ENCODE measurements at places on chromosomes 13 and 19. TPM values are rescaled to one million over a fixed set of nuclear protein-coding genes. Genes with fewer than 3 reads are reported as not detected.
A peak's percentile ranks its signal among the peaks of the same experiment; 100 is the strongest.

Gene TUBB4A
- 4.4 TPM for total RNA-seq

Gene WDR88
- 0.31 TPM for total RNA-seq

Gene PRTN3
- total RNA-seq, result 1.5 TPM

Gene ZNF583
- 6.1 TPM for total RNA-seq

Gene SELENOV
- 0.80 TPM for total RNA-seq

DNA sequence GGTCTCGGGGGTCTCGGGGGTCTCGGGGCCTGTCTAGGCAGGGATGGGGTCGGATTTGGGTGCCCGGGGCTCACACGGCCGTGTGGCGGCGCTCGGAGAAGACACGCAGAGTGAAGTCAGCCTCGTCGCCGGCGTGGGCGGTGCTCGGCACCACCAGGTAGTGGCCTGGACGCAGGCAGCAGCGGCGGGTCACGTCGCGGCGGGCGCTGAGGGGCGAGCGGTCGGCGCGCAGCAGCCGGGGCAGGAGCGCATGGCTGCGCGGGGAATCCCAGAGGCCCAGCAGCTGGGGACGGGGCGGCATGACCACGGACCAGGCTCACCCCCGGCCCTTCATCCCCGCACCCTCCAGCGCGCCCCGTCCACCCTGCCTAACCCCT lies 8.2 kb downstream of the CAPN12 start:
- H3K27me3 ChIP-seq, result no peaks in the 10 kb centered on the region
- H3K27ac ChIP-seq, result no peak overlapping the region
- peaks cover 7% of the 10 kb centered on the region for H3K36me3 ChIP-seq
- H3K4me1 ChIP-seq, result peaks cover 43% of the 10 kb centered on the region

GRCh38 chr19:14375582-14376291 lies 5.5 kb upstream of the ADGRE5 start:
- no peak overlapping the region for H3K4me3 ChIP-seq
- H3K27me3 ChIP-seq, result no peaks in the 10 kb centered on the region
- no peak overlapping the region for H3K27ac ChIP-seq
- H3K36me3 ChIP-seq, result no peaks in the 10 kb centered on the region
- DNase-seq, result no peak

Gene DOCK6
- 19.4 TPM for total RNA-seq

Gene GPATCH1
- total RNA-seq, result 34.7 TPM

- H3K4me3 ChIP-seq, result no peak overlapping the region
- H3K27me3 ChIP-seq, result no peaks in the 10 kb centered on the region
- no peak overlapping the region for H3K27ac ChIP-seq
- H3K4me1 ChIP-seq, result no peaks in the 10 kb centered on the region
Measured at GRCh38 chr13:66612983-66613382, 617.2 kb downstream of the PCDH9 start.

Gene CASP14
- not detected for total RNA-seq

Gene CYP4F3
- total RNA-seq, result 0.10 TPM

Gene ZNF90
- 7.5 TPM for total RNA-seq

DNA sequence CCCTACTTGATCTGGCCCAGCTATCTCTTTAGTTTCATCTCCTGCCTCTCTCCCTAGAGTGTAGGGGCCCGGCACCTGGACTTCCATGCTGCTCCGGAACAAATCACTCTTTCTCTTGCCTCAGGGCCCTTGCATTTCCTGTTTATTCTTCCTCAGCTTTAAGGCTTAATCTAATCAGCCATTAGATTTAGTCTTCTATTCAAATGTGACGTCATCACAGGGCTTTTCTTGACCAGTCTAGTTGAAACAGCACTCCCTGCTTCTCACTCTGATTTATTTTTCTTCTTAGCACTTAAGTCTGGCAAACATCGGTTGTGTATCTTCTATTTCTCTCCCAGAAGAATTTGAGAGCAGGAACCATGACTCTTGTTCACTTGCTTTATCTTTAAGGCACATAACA lies 564.1 kb downstream of the EFNB2 start:
- H3K27ac ChIP-seq, result peak overlapping the region; percentile 59
- no peaks in the 10 kb centered on the region for H3K36me3 ChIP-seq
- no peaks in the 10 kb centered on the region for H3K27me3 ChIP-seq
- H3K4me1 ChIP-seq, result peaks cover 8% of the 10 kb centered on the region
- DNase-seq, result no peak

- no peaks in the 10 kb centered on the region for H3K36me3 ChIP-seq
- H3K4me1 ChIP-seq, result peaks cover 26% of the 10 kb centered on the region
- peak overlapping the region; percentile 87 for H3K27ac ChIP-seq
- DNase-seq, result no peak
Measured at GRCh38 chr13:26971990-26972887, 199.4 kb downstream of the USP12 start.

GRCh38 chr13:62035981-62036380 lies 620.3 kb upstream of the PCDH20 start:
- no peaks in the 10 kb centered on the region for H3K27me3 ChIP-seq
- H3K36me3 ChIP-seq, result no peaks in the 10 kb centered on the region
- no peak overlapping the region for H3K27ac ChIP-seq
- DNase-seq, result no peak
- H3K4me3 ChIP-seq, result no peak overlapping the region

GRCh38 chr19:2294687-2295335 lies 12.8 kb upstream of the PEAK3 start:
- H3K4me1 ChIP-seq, result no peaks in the 10 kb centered on the region
- H3K27me3 ChIP-seq, result no peaks in the 10 kb centered on the region
- DNase-seq, result no peak
- H3K27ac ChIP-seq, result no peak overlapping the region

GRCh38 chr19:40786060-40787037 lies 8.3 kb downstream of the RAB4B start:
- no peak for DNase-seq
- H3K27ac ChIP-seq, result no peak overlapping the region
- H3K4me3 ChIP-seq, result no peak overlapping the region
- no peaks in the 10 kb centered on the region for H3K4me1 ChIP-seq
- H3K27me3 ChIP-seq, result no peaks in the 10 kb centered on the region

Gene SLC25A41
- 0.21 TPM for total RNA-seq

GRCh38 chr19:5036698-5037563 lies 68.0 kb downstream of the KDM4B start:
- no peaks in the 10 kb centered on the region for H3K27me3 ChIP-seq
- no peaks in the 10 kb centered on the region for H3K36me3 ChIP-seq
- DNase-seq, result no peak
- H3K27ac ChIP-seq, result no peak overlapping the region

DNA sequence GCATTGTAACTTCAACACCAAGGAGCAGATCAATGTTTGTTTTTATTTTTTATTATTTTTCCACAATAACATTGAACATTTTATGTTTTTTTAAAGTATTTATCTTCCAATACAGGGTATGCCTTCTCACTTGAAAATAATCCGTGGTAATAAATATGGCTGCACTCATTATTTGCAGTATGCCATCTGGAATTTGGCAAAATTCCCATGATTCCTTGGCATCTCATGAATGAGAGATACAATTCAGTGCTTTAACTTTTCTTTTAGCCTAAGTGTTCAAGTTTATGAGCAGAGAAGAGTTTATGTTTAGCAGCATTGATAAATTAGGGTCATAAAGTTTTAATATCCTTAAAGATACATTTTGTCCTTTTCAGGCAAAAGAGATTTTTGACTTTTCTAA lies 1109.6 kb upstream of the ATXN8OS start:
- no peak for DNase-seq
- H3K4me3 ChIP-seq, result no peak overlapping the region
- no peaks in the 10 kb centered on the region for H3K36me3 ChIP-seq

Gene ZSCAN4
- total RNA-seq, result not detected

Gene KLF1
- 0.10 TPM for total RNA-seq

Gene C13orf42
- total RNA-seq, result not detected

Gene DMPK
- total RNA-seq, result 119 TPM

Gene ZNF20
- 4.9 TPM for total RNA-seq

Gene PALM3
- 0.54 TPM for total RNA-seq

Gene ZNF71
- 6.3 TPM for total RNA-seq

Gene LYPD3
- total RNA-seq, result 0.46 TPM

- H3K4me3 ChIP-seq, result peak within 1 kb of the TSS; percentile 87
- DNase-seq, result no peak
- peaks cover 12% of the 10 kb centered on the region for H3K36me3 ChIP-seq
- 0 out of 2 replicates have a peak, but pooled peaks cover 4% of the 10 kb centered on the region for H3K4me1 ChIP-seq
Measured at GRCh38 chr13:114234645-114235421, at the start of gene CDC16. CDC16 (plus strand) TSS chr13:114234897; CDS start chr13:114235085, 188 bp downstream.

DNA sequence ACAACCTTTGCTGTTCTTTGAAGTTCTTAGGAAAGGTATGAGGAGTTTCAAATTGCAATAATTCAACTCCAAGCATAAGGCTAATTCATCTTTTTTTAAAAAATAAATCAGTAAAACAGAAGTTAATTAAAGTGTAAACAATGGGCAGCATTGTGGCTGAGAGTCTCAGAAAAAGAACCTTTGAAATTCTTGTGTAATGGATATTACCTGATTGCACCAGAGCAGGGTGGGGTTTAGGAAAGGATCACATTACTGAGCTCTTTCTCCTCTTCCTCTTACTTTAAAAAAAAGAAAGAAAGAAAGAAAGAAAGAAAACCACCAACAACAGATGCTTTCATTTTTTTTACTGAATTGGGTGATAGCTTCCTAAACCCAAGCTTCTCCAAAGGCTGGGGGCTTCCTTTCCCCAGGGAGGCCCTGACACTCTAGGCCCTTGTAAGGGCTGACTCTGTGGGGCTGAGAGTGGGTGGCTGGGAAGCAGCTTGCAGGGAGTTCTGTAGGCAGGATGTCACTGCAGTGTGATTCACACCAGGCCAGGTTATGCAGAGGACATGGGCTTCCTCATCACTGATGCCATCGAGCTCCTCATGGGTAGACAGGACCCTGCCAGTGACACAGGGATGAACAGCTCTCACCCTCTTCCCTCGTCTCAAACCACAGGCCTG lies 564.5 kb downstream of the FGF9 start:
- no peaks in the 10 kb centered on the region for H3K4me1 ChIP-seq
- no peak for DNase-seq
- H3K27ac ChIP-seq, result no peak overlapping the region
- H3K36me3 ChIP-seq, result no peaks in the 10 kb centered on the region

DNA sequence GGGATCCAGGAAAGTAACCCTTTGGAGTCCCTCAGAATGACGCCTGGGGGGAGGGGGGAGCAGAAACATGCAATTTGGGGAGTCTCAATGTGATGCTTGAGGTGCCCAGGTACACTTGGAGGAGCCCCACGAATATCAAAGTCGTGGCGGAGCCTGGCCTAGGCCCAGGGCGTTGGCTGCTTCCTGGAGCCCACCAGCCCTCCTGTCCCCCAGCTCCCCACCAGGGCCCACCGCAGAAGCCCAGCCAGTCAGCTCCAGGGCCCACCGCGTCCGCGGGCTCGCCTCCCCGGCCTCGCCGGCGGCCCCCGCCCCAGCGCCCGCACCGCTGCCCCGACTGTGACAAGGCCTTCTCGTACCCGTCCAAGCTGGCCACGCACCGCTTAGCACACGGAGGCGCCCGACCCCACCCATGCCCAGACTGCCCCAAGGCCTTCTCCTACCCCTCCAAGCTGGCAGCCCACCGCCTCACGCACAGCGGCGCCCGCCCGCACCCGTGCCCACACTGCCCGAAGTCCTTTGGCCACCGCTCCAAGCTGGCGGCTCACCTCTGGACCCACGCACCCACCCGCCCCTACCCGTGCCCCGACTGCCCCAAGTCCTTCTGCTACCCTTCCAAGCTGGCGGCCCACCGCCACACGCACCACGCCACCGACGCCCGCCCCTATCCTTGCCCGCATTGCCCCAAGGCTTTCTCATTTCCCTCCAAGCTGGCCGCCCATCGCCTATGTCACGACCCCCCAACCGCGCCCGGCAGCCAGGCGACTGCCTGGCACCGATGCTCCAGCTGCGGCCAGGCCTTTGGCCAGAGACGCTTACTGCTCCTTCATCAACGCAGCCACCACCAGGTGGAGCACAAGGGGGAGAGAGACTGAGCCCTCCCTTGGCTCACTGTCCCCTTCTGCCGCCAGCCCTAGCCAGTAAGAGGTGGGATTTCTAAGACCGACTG lies 2.1 kb downstream of the ZNF575 start:
- H3K27ac ChIP-seq, result no peak overlapping the region
- H3K4me3 ChIP-seq, result peak overlapping the region; percentile 89
- DNase-seq, result no peak
- no peaks in the 10 kb centered on the region for H3K36me3 ChIP-seq
- H3K27me3 ChIP-seq, result no peaks in the 10 kb centered on the region
- H3K4me1 ChIP-seq, result no peaks in the 10 kb centered on the region

DNA sequence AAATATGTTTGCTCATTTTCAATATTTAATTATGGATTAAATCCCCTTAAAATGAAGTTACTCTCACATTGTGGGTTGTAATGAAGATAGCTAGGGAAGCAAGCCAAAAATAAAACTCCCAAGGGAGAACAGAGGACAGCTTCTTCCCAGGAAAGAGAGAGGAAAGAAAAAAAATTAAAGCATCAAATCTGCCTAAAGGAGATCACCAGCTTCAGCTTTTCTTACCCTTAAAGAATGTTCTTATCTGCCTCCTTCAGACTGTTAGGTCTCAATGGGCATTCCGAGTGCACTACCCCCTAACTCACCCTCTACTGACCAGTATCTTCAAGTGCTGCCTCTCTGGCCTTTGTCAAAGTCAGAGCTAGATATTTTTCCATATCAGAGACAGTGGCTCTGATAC lies 55.2 kb downstream of the XPO4 start:
- no peaks in the 10 kb centered on the region for H3K27me3 ChIP-seq
- no peak overlapping the region for H3K4me3 ChIP-seq
- H3K36me3 ChIP-seq, result no peaks in the 10 kb centered on the region
- DNase-seq, result no peak
- H3K27ac ChIP-seq, result no peak overlapping the region

Gene GJA3
- total RNA-seq, result 11.6 TPM

- H3K27me3 ChIP-seq, result no peaks in the 10 kb centered on the region
- peaks cover 19% of the 10 kb centered on the region for H3K4me1 ChIP-seq
- peak overlapping the region; percentile 93 for H3K27ac ChIP-seq
- H3K4me3 ChIP-seq, result peak overlapping the region; percentile 96
Measured at GRCh38 chr19:10655457-10656312, 1.5 kb downstream of the ILF3 start.

Gene SNAPC2
- total RNA-seq, result 63.0 TPM

Gene ZNF610
- not detected for total RNA-seq

Data from Panc1 (cell line).